Bronchial epithelial cell (primary cell): ENCODE measurements at places on chromosomes 16 and 17. TPM values are rescaled to one million over a fixed set of nuclear protein-coding genes. Genes with fewer than 3 reads are reported as not detected.

DNA sequence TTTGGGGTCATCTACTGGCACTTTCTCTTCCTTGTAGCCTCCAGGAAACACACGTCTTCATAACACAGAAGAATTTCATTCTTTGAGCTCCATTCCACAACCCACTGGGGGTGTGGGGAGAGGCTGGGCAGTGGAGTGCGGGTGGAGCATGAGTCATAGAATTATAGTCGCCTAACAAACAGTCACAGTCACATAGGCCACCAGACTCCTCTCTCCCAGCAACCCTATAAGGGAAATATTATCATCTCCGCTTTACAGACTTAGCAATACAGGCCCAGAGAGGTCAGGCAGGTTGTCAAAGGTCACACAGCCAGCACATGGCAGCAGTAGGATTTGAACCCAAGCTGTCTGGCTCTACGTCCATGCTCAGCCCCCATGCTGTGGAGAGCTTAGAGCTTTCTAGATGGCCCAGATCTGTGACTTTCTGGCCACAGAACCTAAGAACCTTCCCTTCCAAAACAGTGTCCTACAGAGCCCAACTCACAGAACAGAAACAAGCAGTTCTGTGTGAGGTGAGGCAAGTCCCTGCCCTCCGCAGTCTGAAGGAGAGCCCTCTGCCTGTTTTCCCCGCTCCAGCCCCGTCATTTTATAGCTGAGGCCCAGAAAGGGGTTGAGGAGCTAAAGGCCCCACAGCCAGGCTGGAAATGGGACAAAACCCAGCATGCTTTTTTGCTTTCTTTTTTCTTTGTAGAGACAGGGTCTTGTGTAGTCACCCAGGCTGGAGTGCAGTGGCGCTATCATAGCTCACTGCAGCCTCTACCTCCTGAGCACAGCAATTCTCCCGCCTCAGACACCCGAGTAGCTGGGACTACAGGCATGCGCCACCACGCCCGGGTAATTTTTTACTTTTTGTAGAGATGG, 10.7 kb upstream of the LITAF start:
- no peak for DNase-seq

KRT33A gene
- 0.13 TPM in 1 of 2 replicates, not detected in the other for total RNA-seq

PPL gene
- 184 and 378 TPM in 2 replicates for total RNA-seq

GRCh38 chr16:86494039-86494564, 16.2 kb upstream of the FOXF1 start:
- DNase-seq, result no peak

- DNase-seq, result no peak
Measured at GRCh38 chr17:55224746-55225145, 40.0 kb upstream of the HLF start.

- DNase-seq, result no peak
Measured at GRCh38 chr17:82924214-82924613, 84.4 kb upstream of the ZNF750 start.
